ENCODE measurements at places on chromosomes 11 and 22. TPM values are rescaled to one million over a fixed set of nuclear protein-coding genes. Genes with fewer than 3 reads are reported as not detected.

- no peak overlapping the region for H3K4me3 ChIP-seq
- H3K27ac ChIP-seq: no peak overlapping the region
- peaks cover 4% of the 10 kb centered on the region for H3K27me3 ChIP-seq
- H3K36me3 ChIP-seq: no peaks in the 10 kb centered on the region
Observed at GRCh38 chr22:28547132-28547842, 132.4 kb downstream of the TTC28 start.

- no peaks in the 10 kb centered on the region for H3K4me1 ChIP-seq
- no peak overlapping the region for H3K4me3 ChIP-seq
- H3K27ac ChIP-seq: no peak overlapping the region
- H3K36me3 ChIP-seq: peaks cover 63% of the 10 kb centered on the region
Observed at GRCh38 chr22:46290121-46290842, 6.4 kb upstream of the GTSE1 start.

GRCh38 chr11:24900514-24900913 lies 403.7 kb downstream of the LUZP2 start:
- no peaks in the 10 kb centered on the region for H3K27me3 ChIP-seq
- no peak for DNase-seq
- no peak overlapping the region for H3K27ac ChIP-seq
- no peaks in the 10 kb centered on the region for H3K36me3 ChIP-seq

DNA sequence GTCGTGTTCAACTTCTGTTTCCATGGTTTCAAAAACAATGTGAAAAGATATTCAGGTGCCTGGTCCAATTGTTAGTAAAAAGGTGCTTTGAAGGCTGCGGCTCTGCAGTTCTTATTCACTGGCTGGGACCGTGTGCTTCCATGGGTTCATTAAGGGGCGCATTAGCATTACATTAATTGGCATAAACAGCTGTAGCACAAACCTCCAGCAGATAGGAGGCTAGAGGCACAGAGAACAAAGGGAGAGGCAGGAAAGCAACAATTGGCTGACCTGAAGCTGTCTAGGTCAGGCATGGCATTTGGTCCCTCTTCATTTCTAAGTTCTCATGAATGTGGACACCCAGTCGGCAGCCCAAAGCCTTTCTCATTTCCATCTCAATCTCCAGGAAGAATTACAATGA lies 16.6 kb downstream of the PAK1 start:
- no peak overlapping the region for H3K27ac ChIP-seq
- peaks cover 19% of the 10 kb centered on the region for H3K4me1 ChIP-seq
- no peaks in the 10 kb centered on the region for H3K27me3 ChIP-seq
- H3K36me3 ChIP-seq: no peaks in the 10 kb centered on the region

GRCh38 chr11:114367244-114367957 lies 32.9 kb downstream of the C11orf71 start:
- no peak for DNase-seq
- no peak overlapping the region for H3K4me3 ChIP-seq
- H3K27me3 ChIP-seq: no peaks in the 10 kb centered on the region

- H3K4me1 ChIP-seq: peaks cover 7% of the 10 kb centered on the region
- no peaks in the 10 kb centered on the region for H3K27me3 ChIP-seq
- no peak overlapping the region for H3K4me3 ChIP-seq
- H3K36me3 ChIP-seq: no peaks in the 10 kb centered on the region
Observed at GRCh38 chr11:126914166-126914565, 86.4 kb downstream of the KIRREL3 start.

DNA sequence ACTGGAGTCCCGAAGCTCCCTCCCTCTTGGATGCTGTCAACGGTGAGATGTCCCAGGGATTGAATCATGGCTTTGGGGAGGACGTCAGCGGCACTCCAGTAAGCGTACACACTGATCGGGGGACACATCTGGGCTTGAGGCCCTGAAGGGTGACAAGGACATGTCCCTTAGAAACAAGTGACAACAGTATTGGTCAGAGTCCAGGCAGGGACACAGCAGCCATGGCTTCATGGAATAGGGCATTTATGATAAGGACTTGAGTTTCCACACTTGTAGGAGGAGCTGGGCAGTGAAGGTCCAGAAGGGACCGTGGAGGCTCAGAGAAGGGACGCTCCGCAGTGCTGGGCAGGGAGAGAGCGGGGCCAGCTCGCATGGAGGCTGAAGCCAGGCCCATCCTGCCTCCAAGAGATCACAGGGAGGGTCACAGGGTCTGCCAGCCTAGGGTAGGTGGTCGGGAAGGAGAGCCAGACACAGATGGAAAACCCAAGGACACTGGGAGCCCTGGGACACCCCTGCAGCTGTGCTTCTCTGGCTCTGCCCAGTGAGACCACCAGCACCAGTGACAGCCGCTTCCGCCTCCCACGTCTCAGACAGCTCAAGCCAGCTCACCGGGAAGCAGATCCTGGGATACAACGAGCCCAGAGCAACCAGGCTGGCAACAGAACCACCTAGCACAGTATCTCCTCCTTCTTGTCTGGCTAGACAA lies 22.9 kb upstream of the RFPL3 start:
- peaks cover 91% of the 10 kb centered on the region for H3K27me3 ChIP-seq
- no peak overlapping the region for H3K27ac ChIP-seq
- DNase-seq: no peak
- H3K36me3 ChIP-seq: no peaks in the 10 kb centered on the region

- H3K27me3 ChIP-seq: peaks cover 21% of the 10 kb centered on the region
- DNase-seq: no peak
- peaks cover 17% of the 10 kb centered on the region for H3K36me3 ChIP-seq
- no peaks in the 10 kb centered on the region for H3K4me1 ChIP-seq
- H3K4me3 ChIP-seq: peak within 1 kb of the TSS; percentile 68
Observed at GRCh38 chr11:119316729-119317591, at the start of gene MCAM. Gene MCAM, minus strand, starts transcription at chr11:119317130. Its CDS starts 29 bp downstream, at chr11:119317101.

GRCh38 chr11:18617688-18618341 lies 16.3 kb downstream of the SPTY2D1 start:
- no peaks in the 10 kb centered on the region for H3K27me3 ChIP-seq
- H3K4me1 ChIP-seq: no peaks in the 10 kb centered on the region

- H3K27me3 ChIP-seq: no peaks in the 10 kb centered on the region
- no peaks in the 10 kb centered on the region for H3K4me1 ChIP-seq
- no peak overlapping the region for H3K27ac ChIP-seq
- no peaks in the 10 kb centered on the region for H3K36me3 ChIP-seq
- no peak overlapping the region for H3K4me3 ChIP-seq
Observed at GRCh38 chr11:127255209-127255608, 254.6 kb upstream of the KIRREL3 start.

- peaks cover 27% of the 10 kb centered on the region for H3K36me3 ChIP-seq
- no peaks in the 10 kb centered on the region for H3K27me3 ChIP-seq
- H3K27ac ChIP-seq: no peak overlapping the region
- H3K4me1 ChIP-seq: no peaks in the 10 kb centered on the region
Observed at GRCh38 chr11:10771457-10771856, 20.4 kb downstream of the CTR9 start.

DNA sequence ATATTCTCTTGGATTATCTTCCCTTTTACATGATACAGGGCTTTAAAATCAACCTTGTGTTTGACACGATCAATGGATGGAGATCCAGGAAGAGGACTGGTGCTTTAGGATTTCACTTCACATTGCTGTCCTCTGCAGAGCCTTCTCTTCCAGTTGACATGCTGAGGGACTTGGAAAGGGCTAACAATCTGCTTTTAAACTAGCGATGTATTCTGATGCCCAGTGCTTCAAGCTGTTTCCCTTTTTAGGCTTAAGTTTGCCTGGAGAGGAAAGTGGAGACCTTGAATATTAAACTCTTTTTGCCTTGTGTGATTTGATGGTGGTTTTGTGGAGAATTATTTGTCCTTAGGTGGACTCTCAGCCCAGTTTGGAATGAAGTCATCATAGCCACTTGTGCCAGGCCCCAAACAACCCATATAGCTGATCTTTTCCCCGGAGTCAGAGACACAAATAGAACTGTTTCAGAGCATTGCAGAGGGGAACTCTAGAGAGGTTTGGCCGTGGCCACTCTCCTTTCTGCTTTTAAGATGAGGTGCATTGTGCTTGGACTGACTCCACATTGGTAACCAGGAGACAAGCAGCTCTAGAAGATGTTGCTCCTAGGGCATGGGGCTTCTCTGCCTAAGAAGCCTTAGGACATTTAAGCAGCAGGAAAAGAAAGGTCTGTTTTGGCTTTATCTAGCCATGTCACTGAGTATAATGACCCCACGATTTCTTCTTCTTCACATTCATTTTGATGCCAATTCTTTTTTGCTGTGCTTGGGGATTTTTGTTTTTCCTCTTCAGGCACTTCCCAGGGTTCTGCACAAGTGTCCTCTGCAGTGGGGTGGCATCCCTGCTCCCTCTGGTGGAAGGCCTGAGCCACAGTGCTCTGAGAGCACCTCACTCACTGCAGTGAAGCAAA lies 152.8 kb downstream of the NCAM1 start:
- peaks cover 24% of the 10 kb centered on the region for H3K27me3 ChIP-seq
- H3K36me3 ChIP-seq: no peaks in the 10 kb centered on the region
- H3K27ac ChIP-seq: no peak overlapping the region
- no peaks in the 10 kb centered on the region for H3K4me1 ChIP-seq
- H3K4me3 ChIP-seq: no peak overlapping the region
- peak; percentile 46 for DNase-seq

RAB39A gene
- not detected for total RNA-seq

LYVE1 gene
- total RNA-seq: not detected

TRIM51 gene
- not detected for total RNA-seq

MMP8 gene
- total RNA-seq: not detected

SERPIND1 gene
- not detected for total RNA-seq

Data from Calu3 (cell line).